ENCODE measurements at places on chromosomes 5 and 9. TPM values are rescaled to one million over a fixed set of nuclear protein-coding genes. Genes with fewer than 3 reads are reported as not detected.

Gene GDA
- total RNA-seq = not detected

Gene EDIL3
- total RNA-seq = 2.4 TPM

Gene IL7R
- total RNA-seq = 12.2 TPM

Gene BAAT
- total RNA-seq = 0.03 TPM

Gene PROB1
- total RNA-seq = 0.17 TPM

Gene GFI1B
- not detected for total RNA-seq

Gene PCDHGA1
- total RNA-seq = 0.32 TPM

- peak; percentile 66 for DNase-seq
Measured at GRCh38 chr5:127011153-127011552, 19.2 kb downstream of the MARCHF3 start.

DNA sequence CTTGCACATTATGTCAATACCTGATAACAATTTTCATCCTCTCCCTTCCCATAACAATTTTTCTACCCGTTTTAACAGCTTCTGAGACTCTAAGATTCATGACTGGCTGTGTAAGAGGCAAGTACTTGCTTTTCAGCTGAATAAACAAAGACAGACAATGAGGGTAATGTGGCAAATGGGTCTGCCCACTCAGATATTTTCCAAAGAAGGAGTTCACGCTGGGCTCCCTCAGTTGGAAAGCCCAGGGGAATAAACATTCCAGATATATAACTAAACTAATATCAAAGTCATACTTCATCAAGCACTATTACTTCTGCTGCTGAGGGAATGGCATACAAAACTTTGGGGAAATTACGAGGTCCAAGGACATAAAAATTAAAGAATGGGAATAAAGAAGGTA lies 24.4 kb downstream of the MEGF9 start:
- no peak for DNase-seq

- no peak for DNase-seq
Measured at GRCh38 chr9:126783949-126784348, 20.9 kb upstream of the ZBTB43 start.

DNA sequence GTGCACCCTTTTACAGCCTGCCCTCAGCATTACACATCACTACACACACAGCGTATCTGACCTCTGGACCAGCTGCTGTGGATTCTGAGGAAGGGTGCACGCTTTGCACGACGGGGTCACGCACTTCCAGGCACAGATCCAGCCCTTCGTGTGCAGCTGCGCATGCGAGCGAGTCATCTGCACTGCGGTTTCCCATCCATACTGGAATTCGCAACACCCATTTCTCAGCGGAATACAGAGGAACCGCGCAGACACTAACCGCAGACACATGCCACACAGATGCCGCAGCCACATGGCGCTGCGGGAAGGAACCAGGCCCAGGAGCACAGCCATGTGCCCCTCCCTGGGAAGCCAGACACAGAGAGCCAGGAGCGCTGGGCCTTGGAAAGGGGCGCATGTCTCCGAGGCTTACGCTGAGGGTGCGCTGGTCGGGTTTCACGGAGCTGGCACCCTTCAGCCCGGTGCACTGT lies 43.5 kb downstream of the PNPLA7 start:
- DNase-seq = peak; percentile 32

GRCh38 chr5:136375920-136376319 lies 10.6 kb upstream of the TRPC7 start:
- DNase-seq = no peak

- no peak for DNase-seq
Measured at GRCh38 chr5:9301200-9301599, 244.7 kb downstream of the SEMA5A start.

DNA sequence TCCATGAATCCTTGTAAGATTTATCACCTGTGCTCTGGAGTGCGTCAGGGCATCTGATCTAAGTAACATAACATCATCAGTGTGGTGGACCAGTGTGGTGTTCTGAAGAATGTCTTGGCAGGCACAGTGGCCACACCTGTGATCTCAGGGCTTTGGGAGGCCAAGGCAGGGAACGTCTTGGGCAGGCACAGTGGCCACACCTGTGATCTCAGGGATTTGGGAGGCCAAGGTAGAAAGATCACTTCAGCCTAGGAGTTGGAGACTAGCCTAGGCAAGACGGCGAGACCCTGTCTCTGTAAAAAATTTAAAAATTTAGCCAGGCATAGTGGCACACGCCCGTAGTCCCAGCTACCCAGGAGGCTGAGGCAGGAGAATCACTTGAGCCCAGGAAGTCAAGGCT lies 185.5 kb downstream of the CACNA1B start:
- no peak for DNase-seq

DNA sequence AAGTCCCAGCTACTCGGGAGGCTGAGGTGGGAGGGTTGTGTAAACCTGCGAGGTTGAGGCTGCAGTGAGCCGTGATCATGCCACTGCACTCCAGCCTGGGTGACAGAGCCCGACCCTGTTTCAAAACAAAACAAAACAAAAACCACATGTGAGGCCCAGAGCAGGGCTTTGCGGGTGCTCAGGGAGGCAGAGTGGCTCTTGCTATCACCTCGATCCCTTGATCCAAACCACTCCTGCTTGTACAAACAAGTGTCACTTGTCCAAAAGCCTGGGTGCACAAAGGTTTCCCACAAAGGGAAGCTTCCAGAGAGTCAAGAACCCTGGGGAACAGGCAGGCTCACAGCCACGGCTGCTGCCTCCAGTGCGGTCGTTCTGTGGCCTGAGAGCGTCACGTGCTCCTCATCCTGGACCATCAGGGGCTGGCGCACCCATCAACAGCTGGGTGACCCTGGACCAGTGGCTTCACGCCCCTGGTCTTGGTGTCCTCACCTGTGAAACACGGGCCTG lies 162.7 kb downstream of the C9orf50 start:
- DNase-seq = no peak

DNA sequence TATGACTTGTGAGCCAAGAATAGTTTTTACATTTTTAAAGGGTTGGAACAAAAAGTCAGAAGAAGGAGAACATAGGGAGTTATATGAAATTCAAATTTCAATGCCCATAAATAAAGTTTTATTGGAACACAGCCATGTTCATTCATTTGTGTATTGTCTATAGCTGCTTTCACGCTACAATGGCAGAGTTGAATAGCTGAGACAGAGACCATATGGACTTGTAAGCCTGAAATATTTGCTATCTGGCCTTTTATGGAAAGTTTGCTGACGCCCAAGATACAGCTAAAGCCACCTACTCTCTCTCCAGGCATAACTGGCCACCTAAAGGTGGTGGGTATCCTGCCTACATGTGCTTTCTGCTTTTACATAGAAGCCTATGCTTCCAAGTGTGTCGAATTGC lies 10.9 kb downstream of the DAB2IP start:
- no peak for DNase-seq

Data from HT1080 (cell line).